Stimulated activated CD4-positive, alpha-beta T cell treated with anti-CD3 and anti-CD28 coated beads, TNF-alpha, amount 100 ng/mL, for 4 hours (primary cell): ENCODE measurements at places on chromosomes 6 and 20.

DNA sequence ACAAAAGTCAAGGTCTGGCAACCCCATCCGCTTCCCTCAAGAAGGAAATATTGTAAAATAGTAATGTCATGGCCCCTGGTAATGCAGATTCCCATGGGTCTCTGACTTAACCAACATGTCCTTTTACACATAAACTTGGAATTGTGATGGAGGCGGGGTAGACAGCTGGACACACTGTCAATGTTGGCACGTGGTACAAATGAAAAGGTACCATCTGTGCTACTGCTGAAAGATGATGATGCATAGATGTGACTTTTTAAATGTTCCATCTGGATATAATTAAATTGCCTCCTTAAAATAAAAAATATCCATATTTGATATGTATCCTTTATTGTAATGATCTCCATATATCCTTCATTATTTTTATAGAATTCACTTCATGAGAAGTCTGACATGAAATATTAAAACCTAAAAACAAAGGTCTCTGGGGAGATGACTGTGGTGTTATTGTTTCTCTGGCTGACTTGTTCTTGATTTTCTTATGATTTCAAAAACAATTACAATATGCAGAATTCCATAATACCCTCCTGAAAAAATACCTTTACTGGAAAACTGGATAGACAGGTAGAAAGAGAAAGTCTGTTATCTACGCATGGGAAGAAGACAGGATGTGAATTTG is 104.5 kb downstream of the MKKS start:
- DNase-seq, result no peak

DNA sequence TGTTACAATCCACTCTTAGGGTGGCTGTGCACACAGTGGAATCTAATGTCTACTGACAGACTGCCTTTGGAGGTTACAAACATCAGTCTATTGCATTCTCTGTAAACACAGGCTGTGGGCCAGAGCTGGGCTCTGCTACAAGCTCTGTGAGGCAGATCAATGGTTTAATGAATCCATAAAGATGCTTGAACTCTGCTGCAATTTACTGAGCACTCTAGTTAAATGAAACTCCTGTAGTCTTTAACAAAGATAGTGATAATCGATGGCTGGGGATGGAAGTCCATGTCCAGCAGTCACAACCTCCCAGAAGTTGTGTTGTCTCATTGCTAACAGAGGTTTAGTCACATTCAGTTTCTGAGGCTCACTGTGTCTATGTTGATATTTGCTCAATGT is 50.5 kb downstream of the SOBP start:
- no peak for DNase-seq

- DNase-seq, result no peak
Observed at GRCh38 chr20:9136114-9136513, 67.2 kb downstream of the PLCB4 start.

GRCh38 chr6:163709693-163710092 is 295.2 kb downstream of the QKI start:
- no peak for DNase-seq

DNA sequence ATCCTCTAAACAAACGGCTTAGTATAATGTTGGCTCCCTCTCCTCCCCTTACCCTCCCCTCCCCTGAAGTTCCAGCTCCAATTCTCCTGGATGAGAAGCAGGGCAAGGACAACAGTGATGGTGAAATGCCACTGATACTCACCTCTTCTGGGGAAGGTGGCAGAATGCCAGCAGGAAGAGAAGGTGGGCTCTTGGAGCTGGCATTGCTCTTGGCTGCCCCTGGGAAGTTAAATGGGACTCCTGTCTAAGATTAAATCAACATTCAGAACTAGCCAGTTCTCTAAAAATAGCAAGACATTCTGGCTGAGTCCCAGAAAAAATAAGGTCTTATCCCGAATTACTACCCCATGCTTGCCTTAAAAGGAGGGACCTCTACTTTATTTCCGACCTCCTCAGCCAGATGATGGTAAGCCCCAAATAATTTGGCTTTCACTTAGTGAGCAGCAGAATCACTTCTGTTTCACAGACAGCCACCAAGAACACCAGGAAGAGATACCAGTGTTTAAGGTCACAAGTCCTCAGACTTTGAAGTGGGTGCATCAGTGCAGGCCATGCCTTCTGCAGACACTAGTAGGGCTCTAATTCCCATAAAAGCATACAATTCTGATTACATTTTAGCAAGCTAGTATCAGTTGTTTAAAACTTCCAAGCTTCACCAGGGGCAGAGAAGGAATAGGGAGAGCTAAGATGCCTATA is 46.0 kb upstream of the IL17A start:
- DNase-seq, result no peak

- DNase-seq, result no peak
Observed at GRCh38 chr6:29850011-29850553, 22.5 kb downstream of the HLA-G start.

GRCh38 chr6:112603726-112604125 is 256.6 kb downstream of the RFPL4B start:
- DNase-seq, result no peak

DNA sequence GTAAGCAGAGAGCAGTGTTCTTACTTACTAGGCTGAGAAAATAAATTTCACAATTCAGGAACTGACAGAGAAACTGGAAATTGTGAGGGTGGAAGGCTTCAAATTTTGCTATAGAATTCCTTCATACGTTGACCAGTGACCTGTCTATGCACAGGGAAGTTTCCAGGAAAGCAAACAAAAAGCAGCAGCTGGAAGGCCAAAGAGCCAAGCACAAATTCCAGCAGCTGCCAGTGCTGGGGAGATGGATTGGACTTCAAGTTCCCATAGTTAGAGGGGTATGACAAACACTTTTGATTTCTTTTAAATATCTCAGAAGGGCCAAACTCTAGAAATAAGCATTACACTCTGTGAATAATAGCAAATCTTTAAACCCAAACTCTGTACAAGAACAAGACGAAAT is 299.1 kb upstream of the KCNQ5 start:
- DNase-seq, result no peak

GRCh38 chr6:139649732-139650131 is 275.3 kb upstream of the CITED2 start:
- DNase-seq, result no peak
